Central memory CD4-positive, alpha-beta T cell (primary cell): ENCODE measurements at places on chromosomes 4 and X.

DNA sequence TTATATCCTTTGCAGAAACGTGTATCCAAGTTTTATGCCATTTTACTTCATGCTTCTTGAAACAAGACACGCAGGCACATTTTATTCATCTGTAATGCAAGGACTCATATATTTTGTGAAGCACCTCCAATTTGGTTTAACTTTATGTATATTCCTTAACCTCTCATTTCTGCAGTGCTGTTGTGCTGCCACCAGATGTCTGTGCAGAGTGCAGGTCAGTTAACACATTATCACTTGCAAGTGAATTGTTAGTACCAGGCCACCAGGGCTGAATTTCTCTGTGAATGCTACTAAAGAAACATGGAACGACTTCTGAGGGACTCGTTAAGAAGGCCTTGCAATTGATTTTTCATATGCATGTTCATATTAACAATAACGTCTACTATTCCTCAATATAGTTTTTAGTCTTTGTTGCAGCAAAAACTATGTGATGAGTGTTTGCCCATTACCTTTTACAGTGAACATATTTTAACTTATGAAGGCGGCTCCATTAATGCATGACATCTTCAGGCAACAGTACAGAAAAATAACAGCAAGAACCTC is 770.3 kb downstream of the NLGN4X start:
- no peak for DNase-seq

DNA sequence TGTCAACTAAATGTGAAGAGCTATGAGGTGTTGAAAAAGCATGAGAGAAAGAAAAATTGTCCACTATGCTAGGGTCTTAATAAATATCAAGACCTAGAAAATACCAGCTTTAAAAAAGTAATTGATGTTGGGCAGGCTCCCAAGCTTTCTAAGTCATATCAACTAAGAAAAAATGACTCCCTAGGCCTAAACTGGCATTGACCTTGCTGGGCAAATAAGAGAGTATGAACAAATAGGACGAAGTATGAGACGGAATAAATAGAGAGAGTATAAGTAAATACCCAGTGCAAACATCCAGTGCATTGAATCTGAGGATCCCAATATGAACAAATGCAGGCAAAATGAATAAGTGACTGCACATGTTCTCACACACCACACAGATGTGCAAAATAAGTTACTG is 3.2 kb downstream of the KDR start:
- no peak for DNase-seq

GRCh38 chrX:111917591-111917990 is 41.6 kb downstream of the TRPC5OS start:
- DNase-seq, result no peak

DNA sequence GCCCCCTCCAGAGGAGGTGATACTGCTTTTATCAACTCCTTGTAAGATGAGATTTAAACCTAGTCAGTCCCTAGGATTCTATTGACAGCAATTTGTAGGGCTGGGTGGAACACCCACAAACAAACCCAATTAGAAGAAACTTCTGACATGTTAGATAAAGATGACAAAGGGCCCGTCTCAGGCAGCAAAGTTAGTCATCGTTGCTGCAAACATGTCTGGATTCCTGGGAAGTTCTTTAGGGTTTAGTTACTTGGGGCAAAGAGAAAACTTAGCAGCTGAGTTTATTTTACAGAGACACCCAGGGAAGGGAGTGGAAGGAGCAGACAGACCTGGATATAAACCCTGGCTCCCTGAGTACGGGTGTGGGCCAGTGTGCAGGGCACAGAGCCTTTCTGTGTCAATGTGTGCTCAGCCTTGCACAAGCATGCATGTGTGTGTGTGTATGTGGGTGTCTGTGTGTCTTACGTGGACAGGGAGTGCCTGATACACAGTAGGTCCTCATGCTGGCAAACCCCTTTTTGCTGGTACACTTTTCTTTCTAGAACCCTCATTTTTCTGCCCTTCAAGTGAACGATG is 130.0 kb upstream of the STX18 start:
- no peak for DNase-seq

DNA sequence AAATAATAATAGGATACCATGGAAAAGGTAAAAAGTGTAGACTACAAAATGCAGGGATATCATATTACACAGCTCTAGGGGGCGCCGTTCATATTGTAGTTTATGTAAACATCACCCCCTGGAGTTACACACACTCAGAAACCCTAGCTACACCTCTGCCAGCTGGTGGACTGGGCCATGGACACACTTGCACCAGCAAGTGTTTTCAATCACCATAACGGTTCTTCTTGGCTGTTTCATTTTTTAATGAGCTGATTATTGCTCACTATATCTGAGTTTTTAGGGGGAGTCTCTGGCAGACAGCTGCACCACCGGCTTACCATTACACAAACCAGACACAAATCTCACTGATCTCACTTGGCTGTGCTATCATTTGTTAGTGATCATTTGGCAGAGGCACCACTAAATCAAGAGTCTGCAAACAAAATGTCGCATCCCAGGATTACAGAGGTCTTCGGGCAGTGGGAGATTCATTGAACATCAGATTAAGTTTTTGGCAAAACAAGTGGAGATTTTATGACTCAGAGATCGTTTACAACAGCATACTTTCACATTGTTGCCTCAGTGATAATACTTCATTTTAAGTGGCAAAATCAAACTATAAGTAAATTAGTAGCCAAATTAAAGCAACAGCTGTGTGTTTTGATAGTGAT is 185.7 kb downstream of the UNC5C start:
- no peak for DNase-seq

DNA sequence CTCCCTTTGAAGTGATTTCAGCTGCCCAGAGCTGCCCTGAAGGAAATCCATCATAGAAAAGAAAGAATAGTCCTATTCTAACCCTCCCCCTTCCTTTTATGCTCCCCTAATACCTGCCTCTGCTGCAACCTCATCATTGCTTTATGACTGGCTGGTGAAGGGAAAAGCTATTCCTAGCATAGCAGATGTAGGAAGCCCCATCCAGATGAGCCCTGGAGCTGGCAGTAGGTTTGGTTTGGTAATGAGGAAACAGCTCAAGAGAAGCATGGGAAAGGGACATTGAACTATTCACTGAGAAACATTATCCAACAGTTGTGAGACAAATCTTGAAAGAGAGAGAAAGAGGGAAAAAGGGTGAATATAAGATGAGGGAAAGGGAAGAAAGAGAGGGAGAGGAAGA is 29.2 kb downstream of the ARSJ start:
- DNase-seq, result no peak

GRCh38 chr4:150681063-150681462 is 99.1 kb downstream of the MAB21L2 start:
- DNase-seq, result no peak

DNA sequence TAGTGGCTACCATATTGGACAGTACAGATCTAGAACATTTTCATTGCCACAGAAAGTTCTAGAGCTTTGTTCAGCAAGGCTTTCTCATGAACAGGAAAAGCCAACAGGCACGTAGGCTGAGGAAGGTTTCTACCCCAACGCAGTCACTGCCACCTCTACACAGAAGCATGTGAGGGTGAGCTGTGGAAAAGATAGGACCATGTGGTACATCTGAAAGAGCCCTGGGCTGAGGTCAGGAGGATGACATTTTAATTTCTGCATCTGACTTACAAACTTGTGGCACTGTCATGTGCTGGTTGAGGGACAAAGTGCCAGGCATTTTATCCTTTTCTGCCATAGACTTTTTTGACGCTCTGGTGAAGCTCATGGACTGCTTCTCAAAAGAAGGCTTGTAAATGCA is 454.2 kb downstream of the BCOR start:
- no peak for DNase-seq

- no peak for DNase-seq
Measured at GRCh38 chrX:17814059-17814458, 47.0 kb downstream of the RAI2 start.

DNA sequence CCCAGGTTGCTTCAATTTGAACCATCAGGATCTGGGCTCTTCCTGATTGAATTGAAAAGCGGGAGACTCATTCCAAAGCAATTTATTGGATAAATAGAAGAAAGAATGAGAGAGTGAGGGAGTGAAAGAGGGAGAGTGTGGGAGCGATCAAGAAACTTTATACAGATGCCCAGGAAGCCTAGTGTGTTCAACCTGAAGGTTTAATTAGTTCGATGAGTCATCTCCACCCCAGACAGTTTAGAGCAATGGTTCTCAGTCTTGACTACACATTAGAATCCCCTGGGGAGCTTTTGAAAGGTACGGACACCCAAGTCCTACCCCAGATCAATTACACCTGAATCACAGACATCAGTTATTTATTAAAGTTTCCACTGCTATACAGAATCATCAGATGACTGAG is 61.5 kb downstream of the GEMIN8 start:
- no peak for DNase-seq

DNA sequence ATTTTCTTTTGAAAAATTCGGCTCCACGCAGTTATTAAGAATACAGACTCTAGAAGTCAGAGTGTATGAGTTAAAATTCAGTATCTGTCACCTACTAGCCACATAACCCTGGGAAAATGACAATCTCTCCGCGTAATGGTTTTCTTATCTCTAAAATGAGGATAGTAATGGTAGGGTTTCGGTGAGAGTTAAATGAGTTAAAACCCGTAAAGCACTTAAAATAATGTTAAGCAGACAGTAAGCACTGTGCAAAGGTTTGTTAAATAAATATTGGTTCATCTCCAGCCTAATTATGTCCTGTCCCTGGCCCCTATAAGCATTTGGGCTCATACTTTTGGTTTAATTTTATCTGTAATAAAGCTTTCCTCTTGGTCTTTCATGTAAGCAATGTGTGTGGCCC is 350.8 kb upstream of the GRIA3 start:
- DNase-seq, result no peak

GRCh38 chr4:159855731-159856130 is 752.9 kb downstream of the RAPGEF2 start:
- no peak for DNase-seq

- DNase-seq, result no peak
Measured at GRCh38 chrX:13110433-13111324, 66.3 kb upstream of the FAM9C start.

- DNase-seq, result no peak
Measured at GRCh38 chrX:74557378-74557777, 57.0 kb downstream of the RLIM start.

DNA sequence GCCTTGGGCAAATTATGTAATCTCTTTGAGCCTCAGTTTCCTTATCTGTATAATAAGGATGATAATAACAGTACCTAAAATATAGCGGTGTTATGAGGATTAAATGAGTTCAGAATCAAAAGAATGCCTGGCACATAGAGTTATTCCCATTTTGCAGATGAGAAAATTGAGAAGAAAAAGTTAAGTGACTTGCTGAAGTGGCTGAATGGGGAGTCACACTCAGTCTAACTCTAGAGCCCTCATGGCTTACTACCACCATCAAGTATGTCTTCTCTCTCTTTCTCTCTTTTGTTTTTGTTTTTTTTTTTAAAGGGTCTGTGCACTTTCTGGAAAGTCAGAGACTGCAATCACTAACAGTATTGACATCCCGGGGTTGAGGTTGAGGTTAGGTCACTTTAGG is 615 bp downstream of the CACNA1F start:
- no peak for DNase-seq

DNA sequence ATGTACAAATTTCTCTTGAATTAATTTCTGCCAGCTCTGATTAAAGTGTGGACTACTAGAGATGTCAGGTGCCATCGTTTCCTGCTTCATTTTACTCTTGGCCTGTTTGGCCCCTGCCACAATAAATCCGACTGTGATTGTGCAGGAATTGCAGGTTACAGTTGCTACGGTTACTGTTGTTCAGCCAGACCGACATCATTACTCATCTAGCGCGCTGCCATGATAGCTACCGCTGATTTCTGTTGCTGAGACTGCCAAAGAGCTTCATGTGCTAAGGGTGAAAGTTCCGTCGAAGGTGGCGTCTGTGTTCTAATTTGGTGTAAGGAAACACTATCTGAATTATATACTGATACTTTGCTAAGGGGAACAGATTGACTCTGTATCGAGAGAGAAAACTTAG is 22.1 kb downstream of the SLIT2 start:
- DNase-seq, result no peak

DNA sequence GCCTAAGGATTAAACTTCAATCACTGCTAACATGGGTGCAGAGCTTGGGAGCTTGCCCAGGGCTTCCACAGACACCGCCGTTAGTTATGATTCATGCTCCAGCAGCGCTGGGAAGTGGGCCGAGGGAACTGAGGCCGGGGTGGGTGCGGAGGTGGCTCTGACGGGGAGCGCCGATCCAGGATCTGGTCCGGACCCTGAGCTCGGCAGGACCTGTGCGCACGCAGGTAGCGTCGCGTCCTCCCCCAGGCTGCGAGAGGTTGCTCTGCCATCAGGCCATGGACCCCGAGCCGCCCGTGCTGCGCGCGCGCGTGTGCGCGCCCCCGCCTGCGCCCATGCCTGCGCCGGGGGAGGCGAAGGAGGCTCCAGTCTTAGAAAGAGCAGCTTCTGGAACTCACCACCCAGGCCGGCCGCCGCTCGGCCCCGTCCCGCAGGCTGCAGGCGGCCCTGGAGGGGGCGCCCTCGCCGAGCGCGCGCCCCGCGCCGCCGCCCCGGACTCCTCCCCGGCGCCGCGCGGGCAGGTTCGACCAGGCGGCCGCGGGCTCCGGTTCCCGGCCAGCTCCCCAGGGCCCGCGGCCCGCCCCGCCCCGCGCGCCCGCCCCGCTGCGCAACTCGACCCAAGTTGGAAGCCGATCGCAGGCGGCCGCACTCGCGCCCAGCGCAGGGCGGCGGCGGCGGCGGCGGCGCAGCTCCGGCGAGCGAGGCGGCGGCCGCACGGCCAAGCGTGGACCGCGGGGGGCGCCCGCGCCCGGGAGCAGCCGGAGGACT is 732 bp upstream of the ADRA2C start:
- no peak for DNase-seq

DNA sequence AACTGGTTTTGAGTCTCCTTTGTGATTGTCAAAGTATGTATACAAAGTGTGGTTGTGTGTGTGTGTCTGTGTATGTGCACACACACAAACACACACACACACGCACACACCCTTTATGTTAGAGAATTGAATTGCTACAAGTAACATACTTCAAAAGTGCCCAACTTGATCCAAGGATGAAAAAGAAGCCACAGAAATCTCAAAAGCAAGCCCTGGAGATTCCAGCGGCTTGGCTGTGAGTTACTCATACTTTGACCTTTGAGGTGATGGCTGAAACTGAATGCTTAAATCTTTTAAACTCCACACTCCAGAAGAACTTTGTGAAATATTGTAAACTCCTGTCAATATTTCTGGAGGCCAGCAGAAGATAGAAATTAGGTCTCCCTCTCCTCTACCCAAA is 168.4 kb upstream of the NRK start:
- no peak for DNase-seq

- no peak for DNase-seq
Measured at GRCh38 chrX:72545990-72546389, 26.7 kb downstream of the HDAC8 start.

GRCh38 chr4:114040319-114041116 is 61.1 kb upstream of the ARSJ start:
- no peak for DNase-seq

- no peak for DNase-seq
Measured at GRCh38 chrX:67718926-67719325, 175.1 kb downstream of the AR start.
